ENCODE measurements at places on chromosomes 7 and 10. TPM values are rescaled to one million over a fixed set of nuclear protein-coding genes. Genes with fewer than 3 reads are reported as not detected.

The SORCS1 gene
- not detected for total RNA-seq

The TMEM248 gene
- 70.3 TPM for total RNA-seq

The HOXA6 gene
- total RNA-seq: not detected

The COL26A1 gene
- not detected for total RNA-seq

The ARMC3 gene
- not detected for total RNA-seq

The ANKRD1 gene
- total RNA-seq: not detected

GRCh38 chr10:61832866-61833481 lies 68.5 kb upstream of the ARID5B start:
- peaks cover 23% of the 10 kb centered on the region for H3K4me1 ChIP-seq
- H3K36me3 ChIP-seq: no peaks in the 10 kb centered on the region
- no peaks in the 10 kb centered on the region for H3K27me3 ChIP-seq
- no peak overlapping the region for H3K4me3 ChIP-seq

DNA sequence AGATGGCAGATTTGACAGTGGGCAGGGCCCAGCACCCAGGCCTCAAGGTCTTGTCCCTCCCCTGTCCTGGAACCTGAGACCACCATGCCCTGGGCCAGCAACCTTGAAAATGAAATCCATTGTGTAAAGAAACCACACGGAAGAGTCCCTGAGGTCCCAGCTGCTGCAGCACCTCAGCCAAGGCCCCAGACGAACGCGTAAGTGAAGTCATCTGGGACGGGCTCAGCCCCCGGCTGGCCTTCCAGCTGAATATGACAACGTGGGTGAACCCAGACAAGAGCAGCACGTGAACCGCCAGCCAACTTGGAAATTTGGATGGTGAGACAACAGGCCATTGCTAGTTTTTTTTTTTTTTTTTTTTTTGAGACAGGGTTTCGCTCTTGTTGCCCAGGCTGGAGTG lies 70.3 kb downstream of the CYTH3 start:
- H3K27ac ChIP-seq: no peak overlapping the region
- H3K4me3 ChIP-seq: no peak overlapping the region
- H3K36me3 ChIP-seq: no peaks in the 10 kb centered on the region
- no peaks in the 10 kb centered on the region for H3K4me1 ChIP-seq
- H3K27me3 ChIP-seq: peaks cover 2% of the 10 kb centered on the region

DNA sequence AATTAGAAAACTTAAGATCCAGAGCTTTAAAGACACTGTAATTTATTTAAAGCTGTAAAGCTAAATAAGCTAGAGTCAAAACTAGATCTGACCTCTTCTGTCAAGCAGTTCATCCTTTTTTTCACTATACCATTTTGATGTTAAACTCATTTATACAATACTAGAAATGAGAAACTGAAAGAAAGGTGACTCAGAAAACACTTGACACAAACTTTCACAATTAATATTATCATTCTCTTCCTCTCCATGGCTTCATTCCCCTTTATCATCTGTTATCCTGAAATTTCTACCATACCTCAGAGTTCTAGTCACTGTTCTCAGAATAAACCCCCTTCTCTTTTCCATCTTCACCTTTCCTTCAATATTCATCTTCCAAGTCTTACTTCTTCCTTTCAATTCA lies 1.3 kb downstream of the FIGNL1 start:
- no peak for DNase-seq
- H3K27me3 ChIP-seq: no peaks in the 10 kb centered on the region
- H3K4me1 ChIP-seq: peaks cover 48% of the 10 kb centered on the region
- peak overlapping the region; percentile 91 for H3K27ac ChIP-seq
- H3K36me3 ChIP-seq: peaks cover 39% of the 10 kb centered on the region

- no peak for DNase-seq
- no peaks in the 10 kb centered on the region for H3K36me3 ChIP-seq
- no peaks in the 10 kb centered on the region for H3K27me3 ChIP-seq
- peaks cover 16% of the 10 kb centered on the region for H3K4me1 ChIP-seq
These were observed 179.3 kb upstream of the CSTF2T start for GRCh38 chr10:51878695-51879094.

DNA sequence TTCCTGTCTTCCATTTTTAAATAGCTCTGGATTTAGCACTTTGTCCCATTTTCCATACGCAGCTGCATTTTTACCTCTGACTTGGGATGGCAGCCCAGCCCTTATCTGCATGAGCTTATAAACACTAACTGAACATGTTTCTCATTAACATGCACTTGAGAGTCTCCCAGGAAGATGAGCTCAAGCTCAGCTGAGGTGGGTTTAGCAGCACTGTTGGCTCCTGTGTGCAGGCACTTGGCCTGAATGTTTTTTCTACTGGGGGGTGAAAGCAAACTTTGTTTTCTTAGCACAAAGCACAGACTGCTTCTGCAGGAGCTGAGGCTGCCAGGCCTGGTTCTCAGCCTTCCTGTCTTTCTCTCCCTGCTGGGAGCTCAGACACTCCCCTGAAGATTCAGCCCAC lies 1093.6 kb upstream of the AUTS2 start:
- H3K4me3 ChIP-seq: no peak overlapping the region
- H3K27ac ChIP-seq: no peak overlapping the region
- no peak for DNase-seq
- H3K36me3 ChIP-seq: no peaks in the 10 kb centered on the region
- H3K27me3 ChIP-seq: no peaks in the 10 kb centered on the region

DNA sequence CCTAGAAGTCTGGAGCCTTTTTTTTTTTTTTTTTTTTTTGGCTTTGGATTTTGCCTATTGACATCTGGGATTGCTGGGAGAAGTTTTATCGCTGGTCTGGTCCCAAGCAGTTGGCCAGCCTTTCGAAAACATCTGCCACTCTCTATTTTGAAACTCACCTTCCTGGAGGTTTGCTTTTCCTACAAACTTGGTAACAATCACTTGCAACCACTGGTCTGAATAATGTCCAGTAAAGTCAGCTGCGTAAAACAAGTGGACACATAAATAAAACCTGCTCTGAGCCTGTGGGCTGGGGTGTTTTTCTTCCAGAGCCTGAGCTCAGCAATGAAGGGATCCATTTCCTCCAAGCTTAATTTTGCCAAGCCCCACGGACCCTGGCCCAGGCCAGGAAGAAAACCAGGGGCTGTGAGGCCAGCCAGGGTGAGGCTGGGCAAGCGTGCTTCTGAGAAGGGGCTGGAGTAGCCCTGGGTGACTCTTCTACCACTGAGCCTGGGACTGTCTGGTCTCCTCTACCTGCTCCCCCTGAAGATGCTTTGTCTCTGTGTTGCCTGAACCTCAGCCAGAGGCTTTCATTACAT lies 202.2 kb downstream of the GFRA1 start:
- no peak overlapping the region for H3K4me3 ChIP-seq
- no peak for DNase-seq
- no peak overlapping the region for H3K27ac ChIP-seq
- no peaks in the 10 kb centered on the region for H3K4me1 ChIP-seq

DNA sequence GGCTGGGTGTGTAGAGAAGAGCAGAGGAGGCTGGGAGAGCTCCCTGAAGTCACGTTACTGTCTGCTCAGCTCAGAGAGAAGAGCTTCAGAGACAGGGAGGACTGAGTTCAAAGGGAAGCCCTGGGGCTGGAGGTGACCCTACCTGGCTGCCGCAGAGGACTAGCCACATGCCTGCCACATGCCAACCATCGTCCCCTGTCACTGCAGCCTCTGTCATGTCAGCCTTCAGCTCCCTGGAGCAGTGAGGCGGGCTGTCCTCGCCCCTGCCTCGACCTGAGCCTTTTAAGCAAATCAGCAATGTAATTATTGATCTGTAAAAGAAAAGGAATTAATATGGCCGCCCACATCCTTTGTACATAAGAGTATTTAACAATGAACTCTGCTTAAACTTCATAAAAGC lies 89.3 kb upstream of the RET start:
- no peak for DNase-seq
- H3K4me3 ChIP-seq: no peak overlapping the region
- H3K4me1 ChIP-seq: peaks cover 3% of the 10 kb centered on the region
- H3K36me3 ChIP-seq: no peaks in the 10 kb centered on the region

- H3K4me1 ChIP-seq: no peaks in the 10 kb centered on the region
- H3K36me3 ChIP-seq: no peaks in the 10 kb centered on the region
- no peaks in the 10 kb centered on the region for H3K27me3 ChIP-seq
- DNase-seq: no peak
- no peak overlapping the region for H3K4me3 ChIP-seq
These were observed 48.9 kb downstream of the C10orf143 start for GRCh38 chr10:130061760-130062159.

DNA sequence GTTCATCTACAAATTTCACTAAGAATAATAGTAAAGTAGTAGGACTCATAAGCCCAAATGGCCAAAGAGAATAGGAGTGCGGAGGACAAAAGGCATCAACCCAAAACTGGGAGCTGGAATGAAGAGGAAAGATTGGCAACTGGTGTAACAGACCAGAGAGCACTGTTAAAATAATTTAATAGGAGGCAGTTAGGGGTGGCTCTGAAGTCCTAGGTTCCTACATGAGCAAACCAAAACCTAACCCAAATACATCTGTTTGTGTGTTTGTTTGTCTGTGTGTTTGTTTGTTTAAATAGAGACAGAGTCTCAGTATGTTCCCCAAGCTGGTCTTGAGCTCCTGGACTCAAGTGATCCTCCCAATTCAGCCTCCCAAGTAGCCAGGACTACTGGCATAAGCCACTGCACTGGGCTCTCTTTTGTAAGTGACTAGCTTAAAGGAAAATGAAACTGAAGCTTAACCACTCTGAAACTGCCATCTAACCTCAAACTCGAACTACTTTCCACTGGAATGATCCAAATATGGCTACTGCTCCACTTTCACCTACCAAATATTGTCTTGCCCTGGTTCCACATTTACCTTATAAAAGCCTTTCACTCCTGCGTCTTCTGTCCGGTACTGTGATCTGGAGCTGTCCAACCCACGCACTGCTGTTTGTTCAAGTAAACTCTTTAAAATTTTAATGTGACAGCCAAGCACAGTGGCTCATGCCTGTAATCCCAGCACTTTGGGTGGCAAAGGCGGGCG lies 94.9 kb downstream of the AKR1D1 start:
- no peak overlapping the region for H3K4me3 ChIP-seq
- no peak overlapping the region for H3K27ac ChIP-seq
- H3K27me3 ChIP-seq: peaks cover 36% of the 10 kb centered on the region
- no peak for DNase-seq
- H3K4me1 ChIP-seq: peaks cover 2% of the 10 kb centered on the region

- no peaks in the 10 kb centered on the region for H3K27me3 ChIP-seq
- H3K4me1 ChIP-seq: peaks cover 30% of the 10 kb centered on the region
- DNase-seq: no peak
- H3K36me3 ChIP-seq: no peaks in the 10 kb centered on the region
These were observed 214.0 kb downstream of the MDFIC start for GRCh38 chr7:115135769-115136410.

GRCh38 chr10:108620821-108621534 lies 1302.3 kb downstream of the XPNPEP1 start:
- no peaks in the 10 kb centered on the region for H3K36me3 ChIP-seq
- H3K4me3 ChIP-seq: no peak overlapping the region
- no peaks in the 10 kb centered on the region for H3K4me1 ChIP-seq
- DNase-seq: no peak
- H3K27me3 ChIP-seq: no peaks in the 10 kb centered on the region

GRCh38 chr10:92382631-92383030 lies 91.7 kb downstream of the MARCHF5 start:
- no peak overlapping the region for H3K27ac ChIP-seq
- no peak for DNase-seq
- no peaks in the 10 kb centered on the region for H3K4me1 ChIP-seq
- no peaks in the 10 kb centered on the region for H3K36me3 ChIP-seq

DNA sequence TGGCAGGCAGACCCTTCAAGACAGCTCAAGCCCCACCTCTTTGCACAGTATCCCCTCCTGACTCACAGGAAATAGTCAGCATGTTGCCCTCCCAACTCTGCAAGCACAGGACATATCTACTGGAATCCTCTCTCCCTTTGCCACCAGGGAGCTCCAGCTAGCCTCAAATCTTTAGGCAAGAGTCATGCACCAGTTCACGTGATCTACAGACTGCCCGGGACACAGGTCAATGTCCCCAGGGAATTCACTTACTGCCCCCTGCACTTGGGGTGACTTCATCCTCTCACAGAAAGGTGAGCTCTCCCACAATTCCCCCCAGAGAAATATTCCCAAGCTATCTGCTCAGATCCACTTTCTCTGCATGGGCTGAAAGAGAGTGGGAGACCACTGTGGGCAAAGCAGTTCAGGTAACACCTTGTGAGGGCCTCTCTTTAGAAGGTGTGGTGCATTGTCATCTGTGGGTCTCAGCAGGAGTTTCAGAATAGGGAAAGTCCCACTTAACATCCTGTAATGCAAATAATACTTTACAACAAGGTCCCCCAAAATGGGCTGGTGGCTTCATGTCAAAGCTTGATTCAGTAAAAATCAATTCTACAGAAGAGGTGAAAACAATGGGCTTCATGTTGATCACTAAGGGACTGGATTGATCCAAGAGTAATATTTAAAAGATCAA lies 129.9 kb downstream of the NOC3L start:
- no peak overlapping the region for H3K4me3 ChIP-seq
- no peak for DNase-seq
- H3K27ac ChIP-seq: no peak overlapping the region

- DNase-seq: no peak
- H3K36me3 ChIP-seq: peaks cover 7% of the 10 kb centered on the region
- H3K27me3 ChIP-seq: no peaks in the 10 kb centered on the region
- no peaks in the 10 kb centered on the region for H3K4me1 ChIP-seq
- H3K4me3 ChIP-seq: no peak overlapping the region
- no peak overlapping the region for H3K27ac ChIP-seq
These were observed 125.2 kb downstream of the SLC25A13 start for GRCh38 chr7:96196676-96197075.

All from activated CD4-positive, alpha-beta memory T cell treated with anti-CD3 and anti-CD28 coated beads for 36 hours (primary cell).